ENCODE measurements at places on chromosomes 5 and 9.
A peak's percentile ranks its signal among the peaks of the same experiment; 100 is the strongest.

DNA sequence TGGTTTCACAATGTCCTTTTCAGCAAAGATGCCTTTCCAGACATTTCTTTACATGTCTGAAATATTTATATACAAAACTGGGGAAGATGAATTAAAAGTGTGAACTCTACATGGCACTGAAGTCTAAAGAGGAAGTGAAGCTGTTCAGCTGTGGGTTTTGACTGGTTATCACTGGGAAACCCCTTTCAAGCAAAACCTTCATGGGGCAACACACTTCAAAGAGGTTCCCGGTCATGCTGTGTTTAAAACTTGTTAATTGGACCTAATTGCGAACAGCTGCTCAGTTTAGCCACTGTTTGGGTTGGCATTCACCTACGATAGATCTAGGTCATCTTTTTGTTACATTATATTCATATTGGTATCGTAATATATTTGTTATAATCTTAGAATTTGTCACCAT lies 20.0 kb upstream of the GDNF start:
- H3K36me3 ChIP-seq: no peaks in the 10 kb centered on the region
- H3K27ac ChIP-seq: no peak overlapping the region
- no peaks in the 10 kb centered on the region for H3K4me1 ChIP-seq

GRCh38 chr5:181133610-181134231 lies 2.8 kb upstream of the OR2V1 start:
- H3K27ac ChIP-seq: no peak overlapping the region
- H3K27me3 ChIP-seq: peaks cover 43% of the 10 kb centered on the region
- H3K4me3 ChIP-seq: no peak overlapping the region

DNA sequence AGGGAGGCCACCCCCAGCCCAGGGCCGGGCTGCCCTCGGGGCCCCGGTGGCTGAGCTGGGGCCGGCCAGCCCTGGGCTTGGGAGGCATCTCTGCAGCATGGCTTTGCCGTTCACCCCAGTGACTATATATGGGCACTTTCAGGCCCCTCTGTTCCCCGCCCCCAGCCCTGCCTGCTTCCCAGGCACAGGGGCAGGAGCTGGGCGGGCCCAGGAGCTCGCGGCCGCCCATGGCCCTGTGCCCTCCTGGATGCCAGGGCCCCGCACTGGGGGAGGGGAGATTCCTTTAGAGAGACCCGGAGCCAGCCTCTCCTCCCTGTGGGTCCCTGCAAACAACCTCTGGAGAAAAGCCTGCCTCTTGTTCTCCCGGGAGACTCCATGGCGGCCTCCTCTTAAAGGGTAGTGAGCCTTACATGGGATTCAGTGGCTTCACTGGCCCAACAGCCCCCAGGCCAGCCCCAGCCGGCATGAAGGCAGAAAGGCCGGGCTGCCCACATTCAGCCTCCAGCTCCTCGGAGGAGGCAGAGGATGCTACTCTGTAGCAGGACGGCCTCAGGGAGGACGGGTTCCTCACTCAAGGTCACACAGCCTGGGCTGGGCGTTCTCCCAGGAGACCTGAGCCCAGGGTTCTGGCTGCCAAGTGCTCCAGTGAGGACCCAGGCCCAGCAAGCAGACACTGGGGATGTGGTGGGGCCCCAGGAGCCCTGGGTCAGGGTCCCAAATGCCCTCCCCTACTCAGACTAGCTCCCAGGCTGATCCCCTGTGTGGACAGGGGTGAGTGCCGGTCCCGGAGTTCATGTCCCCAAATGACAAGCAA lies 4.1 kb downstream of the NACC2 start:
- peak; percentile 43 for ATAC-seq
- no peaks in the 10 kb centered on the region for H3K27me3 ChIP-seq
- peak overlapping the region; percentile 96 for H3K27ac ChIP-seq
- peak overlapping the region; percentile 81 for H3K4me3 ChIP-seq

DNA sequence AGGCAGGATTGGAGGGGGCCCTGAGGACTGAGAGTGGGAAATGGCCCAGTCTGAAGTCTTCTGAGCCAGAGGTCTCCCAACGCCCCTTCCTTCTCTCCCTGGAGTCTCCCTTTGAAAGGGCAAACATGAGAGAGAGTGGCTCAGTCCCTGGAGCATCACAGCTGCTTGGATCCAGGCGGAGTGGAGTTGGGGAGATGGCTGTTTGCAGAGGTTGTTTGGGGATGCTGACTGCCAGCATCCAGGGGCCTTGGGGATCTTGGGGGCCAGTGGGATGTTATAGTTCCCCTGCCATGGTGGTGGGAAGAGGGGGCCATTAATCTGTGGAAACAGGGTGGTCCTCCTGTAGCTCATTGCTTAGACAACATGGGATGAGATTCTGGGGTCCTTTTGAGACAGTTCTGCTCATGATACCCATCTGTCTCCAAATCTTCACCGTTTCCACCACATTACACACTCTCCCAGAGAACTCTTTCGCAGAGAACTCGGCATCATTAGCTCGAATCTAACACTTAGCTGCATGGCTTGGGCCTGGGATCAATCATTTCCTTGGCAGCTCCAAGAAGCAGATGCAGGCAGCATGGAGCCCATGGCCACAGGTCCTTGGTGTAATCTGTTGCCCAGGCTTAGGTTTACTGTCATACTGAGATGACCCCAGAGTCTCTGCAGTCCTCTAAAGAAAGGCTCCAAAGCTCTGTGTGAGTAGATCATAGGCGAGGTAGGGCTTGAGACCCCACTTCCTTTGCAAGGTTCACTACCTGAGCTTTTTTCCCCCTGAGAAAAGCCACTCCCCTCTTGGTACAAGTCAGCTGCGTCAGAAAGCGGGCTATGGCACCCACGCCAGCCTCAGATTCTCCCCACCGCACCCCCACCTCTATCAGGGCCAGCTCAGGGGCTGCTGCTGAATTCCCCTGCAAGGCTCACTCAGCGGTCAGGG lies 54.4 kb upstream of the SH3PXD2B start:
- H3K4me1 ChIP-seq: no peaks in the 10 kb centered on the region
- no peak overlapping the region for H3K27ac ChIP-seq
- no peak for ATAC-seq

DNA sequence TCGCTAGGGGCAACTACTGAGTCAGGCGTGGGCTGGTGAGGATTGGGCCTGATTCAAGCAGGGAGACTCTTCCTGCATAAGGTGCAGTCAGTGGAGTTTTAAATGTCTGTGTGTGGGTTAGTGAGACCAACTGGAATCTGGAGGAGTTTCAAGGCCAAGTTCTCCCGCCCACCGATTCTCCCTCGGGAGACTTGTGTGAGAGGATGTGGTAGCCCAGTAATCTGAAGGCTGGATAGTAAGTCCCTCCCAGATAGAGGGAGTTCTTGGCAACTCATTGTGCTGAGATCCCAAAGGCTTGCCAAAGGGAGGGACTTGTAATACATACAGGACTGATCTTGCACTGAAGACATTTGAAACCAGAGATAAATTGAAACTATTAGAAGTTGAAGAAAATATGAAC lies 51.8 kb downstream of the WDR36 start:
- no peak for ATAC-seq
- no peaks in the 10 kb centered on the region for H3K4me1 ChIP-seq
- no peaks in the 10 kb centered on the region for H3K36me3 ChIP-seq
- H3K27me3 ChIP-seq: no peaks in the 10 kb centered on the region
- no peak overlapping the region for H3K27ac ChIP-seq

- no peaks in the 10 kb centered on the region for H3K27me3 ChIP-seq
- no peak overlapping the region for H3K27ac ChIP-seq
- H3K4me1 ChIP-seq: peaks cover 5% of the 10 kb centered on the region
- H3K36me3 ChIP-seq: no peaks in the 10 kb centered on the region
- peak; percentile 28 for ATAC-seq
These were observed 218.6 kb upstream of the RASEF start for GRCh38 chr9:83281306-83282255.

- H3K27ac ChIP-seq: no peak overlapping the region
- no peaks in the 10 kb centered on the region for H3K27me3 ChIP-seq
- no peaks in the 10 kb centered on the region for H3K4me1 ChIP-seq
- no peak for ATAC-seq
- no peaks in the 10 kb centered on the region for H3K36me3 ChIP-seq
These were observed 355.1 kb upstream of the TUSC1 start for GRCh38 chr9:26033336-26033735.

DNA sequence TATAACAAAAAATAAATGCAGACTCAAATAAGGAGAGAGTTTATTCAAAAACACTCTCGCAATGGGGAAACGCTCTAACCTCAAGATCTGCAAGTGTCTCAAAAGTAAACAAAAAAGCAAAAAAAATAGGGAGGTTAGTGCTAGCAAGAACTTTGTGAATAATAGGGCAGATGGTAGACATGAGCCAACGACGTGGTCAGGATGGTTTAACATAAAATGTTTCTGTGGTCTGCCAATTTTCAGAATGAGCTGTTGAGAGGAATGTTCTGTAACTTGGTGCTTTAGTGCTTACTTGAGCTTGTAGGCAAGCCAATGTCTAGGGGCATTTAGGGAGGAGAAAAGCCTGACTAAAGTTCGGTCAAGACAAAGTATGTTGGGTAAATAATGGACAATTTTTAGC lies 1813.9 kb upstream of the CDH6 start:
- H3K27ac ChIP-seq: no peak overlapping the region
- ATAC-seq: no peak
- no peak overlapping the region for H3K4me3 ChIP-seq
- H3K36me3 ChIP-seq: no peaks in the 10 kb centered on the region

- H3K4me3 ChIP-seq: no peak overlapping the region
- no peak for ATAC-seq
- H3K27ac ChIP-seq: no peak overlapping the region
These were observed 52.6 kb downstream of the ENC1 start for GRCh38 chr5:74587890-74588289.

DNA sequence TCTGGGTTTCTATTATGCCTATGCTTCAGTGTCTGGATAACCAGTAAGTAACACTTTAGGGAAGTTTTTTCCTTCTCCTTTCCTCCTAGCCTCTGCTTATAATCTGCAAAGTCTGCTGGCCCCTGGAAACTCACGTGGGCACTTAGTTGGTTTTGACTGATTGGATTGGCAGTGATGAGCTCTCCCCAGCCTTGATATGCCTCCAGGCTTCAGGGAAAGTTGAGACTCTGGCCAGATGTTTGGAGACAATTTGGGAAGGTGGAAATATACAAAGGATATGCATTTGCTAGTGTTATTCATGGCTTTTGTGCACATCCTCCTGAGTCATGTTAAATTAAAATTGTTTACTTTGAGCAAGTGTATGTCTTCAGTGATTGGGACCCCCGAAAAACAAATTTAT lies 160.2 kb upstream of the IL12B start:
- H3K4me1 ChIP-seq: no peaks in the 10 kb centered on the region
- H3K4me3 ChIP-seq: no peak overlapping the region
- H3K27ac ChIP-seq: no peak overlapping the region
- peaks cover 5% of the 10 kb centered on the region for H3K27me3 ChIP-seq
- no peak for ATAC-seq

DNA sequence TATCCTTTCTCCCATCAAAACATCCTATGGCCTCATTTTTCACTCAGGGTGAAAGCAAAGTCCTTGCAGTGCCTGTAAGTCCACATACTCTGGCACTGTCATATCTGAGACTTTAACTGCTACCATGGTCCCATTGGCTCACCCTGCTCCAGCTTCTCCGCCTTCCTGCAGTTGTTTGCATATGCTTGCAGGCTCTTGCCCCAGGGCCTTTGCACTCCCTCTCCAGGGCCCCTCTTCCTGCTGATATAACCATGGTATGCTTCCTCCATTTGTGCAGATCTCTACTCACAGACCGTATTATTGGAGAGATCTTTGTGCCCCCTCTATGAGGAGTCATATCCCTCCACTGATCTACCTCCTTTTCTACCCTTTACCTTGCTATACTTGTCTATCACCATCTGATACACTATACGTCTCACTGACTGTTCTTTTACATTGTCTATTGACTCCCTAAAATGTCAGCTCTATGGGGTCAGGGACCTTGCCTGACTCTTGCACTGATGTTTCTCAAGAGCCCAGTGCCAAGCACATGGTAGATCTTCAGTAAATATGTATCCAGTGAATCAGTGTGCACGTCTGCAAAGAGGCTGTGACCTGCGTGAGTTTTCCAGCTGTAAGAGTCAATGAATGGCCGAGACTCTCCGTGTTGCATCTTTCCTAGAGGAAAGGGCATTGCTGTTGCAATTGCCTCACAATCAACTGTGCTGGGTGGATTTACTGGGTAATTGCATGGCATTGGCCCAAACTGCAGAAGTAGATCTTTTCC lies 81.7 kb upstream of the CPEB4 start:
- H3K4me3 ChIP-seq: no peak overlapping the region
- H3K4me1 ChIP-seq: no peaks in the 10 kb centered on the region
- no peaks in the 10 kb centered on the region for H3K36me3 ChIP-seq
- H3K27ac ChIP-seq: no peak overlapping the region

DNA sequence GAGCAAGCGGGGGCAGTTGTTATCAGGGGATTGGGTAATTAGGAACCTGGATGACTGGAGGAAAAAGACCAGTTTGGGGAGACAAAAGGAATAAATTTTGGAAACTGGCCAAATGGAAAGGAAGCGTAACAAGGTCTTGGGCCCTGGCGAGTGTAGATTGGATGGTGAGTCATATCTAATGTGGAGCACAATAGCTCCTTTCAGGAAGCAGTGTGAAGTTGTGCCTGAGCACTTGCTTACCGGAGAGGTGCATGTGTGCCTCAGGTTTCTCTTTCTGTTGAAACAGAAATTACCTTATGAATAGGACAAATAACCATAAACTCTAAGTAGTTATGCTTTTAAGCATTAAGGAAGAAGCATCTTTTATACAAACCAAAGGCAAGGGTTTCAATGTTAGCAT lies 176.4 kb downstream of the KIF4B start:
- no peak overlapping the region for H3K27ac ChIP-seq
- no peak for ATAC-seq
- H3K4me3 ChIP-seq: no peak overlapping the region
- no peaks in the 10 kb centered on the region for H3K4me1 ChIP-seq
- H3K36me3 ChIP-seq: no peaks in the 10 kb centered on the region

- no peaks in the 10 kb centered on the region for H3K4me1 ChIP-seq
- no peak for ATAC-seq
- H3K27ac ChIP-seq: no peak overlapping the region
- H3K4me3 ChIP-seq: no peak overlapping the region
These were observed 512.2 kb upstream of the ADAMTS16 start for GRCh38 chr5:4627929-4628328.

- H3K27me3 ChIP-seq: no peaks in the 10 kb centered on the region
- no peaks in the 10 kb centered on the region for H3K4me1 ChIP-seq
- ATAC-seq: no peak
These were observed 85.3 kb downstream of the FAM114A2 start for GRCh38 chr5:153953411-153953810.

DNA sequence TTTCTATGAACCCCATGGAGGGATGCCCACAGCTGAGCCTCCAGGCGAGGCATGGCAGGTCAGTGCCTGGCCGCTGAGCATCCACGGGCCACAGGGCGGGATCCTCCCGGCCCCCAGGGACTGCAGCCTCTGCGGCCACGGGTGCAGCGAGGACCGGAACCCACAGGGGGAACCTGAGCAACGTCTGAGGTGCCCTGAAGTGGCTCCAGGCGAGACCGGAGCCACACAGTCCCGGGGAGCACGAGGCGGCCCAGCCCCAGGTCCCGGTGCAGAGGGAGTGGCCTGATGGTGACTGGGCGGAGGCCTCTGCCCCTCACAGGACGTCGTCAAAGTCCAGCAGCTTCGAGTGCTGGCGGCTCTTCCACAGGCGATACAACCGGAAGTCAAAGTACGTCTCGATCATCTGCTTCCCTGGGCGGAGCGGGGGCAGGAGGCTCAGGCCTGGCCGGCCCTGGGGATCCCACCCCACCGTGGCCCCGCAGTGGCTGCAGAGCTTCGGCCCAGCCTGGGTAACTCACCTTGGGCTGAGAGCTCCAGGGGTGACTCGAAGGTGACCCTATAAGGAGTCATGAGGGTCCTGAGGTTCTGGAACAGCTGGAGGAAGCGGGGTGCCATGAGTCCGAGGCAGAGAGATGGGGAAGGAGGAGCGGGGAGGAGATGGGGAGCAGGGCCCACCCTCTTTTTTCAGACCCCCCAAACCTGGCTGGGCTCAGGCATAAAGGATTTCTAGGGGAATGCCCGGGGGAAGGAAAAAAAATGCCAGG lies 8.1 kb upstream of the ENTPD8 start:
- no peaks in the 10 kb centered on the region for H3K36me3 ChIP-seq
- ATAC-seq: no peak
- no peak overlapping the region for H3K27ac ChIP-seq

Data from gastroesophageal sphincter (tissue), 4 donors.